Activated CD8-positive, alpha-beta memory T cell treated with anti-CD3 and anti-CD28 coated beads, Interleukin-2, amount 50 U/mL, for 48 hours (primary cell): ENCODE measurements at places on chromosomes 3 and 15.

- DNase-seq, result no peak
These were observed 85.6 kb downstream of the MYLK start for GRCh38 chr3:123798550-123798949.

DNA sequence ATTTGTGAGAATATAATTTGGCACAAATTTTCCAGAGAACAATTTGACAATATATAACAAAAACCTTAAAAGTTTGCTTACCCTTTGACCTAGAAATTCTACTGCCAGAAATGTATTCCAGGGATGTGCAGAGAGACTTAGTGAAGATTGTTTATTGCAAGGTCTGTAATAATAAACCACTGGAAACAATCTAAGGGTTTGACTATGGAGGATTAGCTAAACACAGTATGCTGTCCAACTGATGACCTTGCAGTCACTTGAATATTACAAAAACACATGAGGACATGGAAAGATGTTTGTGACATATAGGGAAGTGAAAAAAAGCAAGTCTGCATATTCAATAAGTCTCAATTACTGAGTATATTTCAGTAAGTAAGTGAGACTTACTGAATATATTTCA, 48.1 kb upstream of the CDV3 start:
- no peak for DNase-seq

DNA sequence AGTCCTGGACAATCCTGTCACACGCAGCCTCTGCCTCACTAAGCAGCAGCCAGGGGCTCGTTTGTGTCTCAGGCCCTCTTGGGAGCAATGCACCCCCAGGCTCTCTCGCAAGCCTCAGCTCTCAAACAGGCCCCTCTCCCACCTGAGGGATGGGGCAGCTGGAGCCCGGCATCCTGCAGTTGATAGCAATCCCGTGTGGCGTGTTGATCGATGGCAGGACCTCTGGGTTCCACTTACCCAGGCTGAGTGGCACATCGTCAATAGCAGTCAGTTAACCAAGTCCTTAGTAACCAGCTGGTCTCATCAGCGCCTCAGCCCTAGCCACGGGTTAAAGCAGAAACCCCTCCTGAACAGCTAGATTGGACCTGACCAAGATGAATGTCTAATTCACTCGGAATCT, 36.5 kb upstream of the PLXNA1 start:
- no peak for DNase-seq

DNA sequence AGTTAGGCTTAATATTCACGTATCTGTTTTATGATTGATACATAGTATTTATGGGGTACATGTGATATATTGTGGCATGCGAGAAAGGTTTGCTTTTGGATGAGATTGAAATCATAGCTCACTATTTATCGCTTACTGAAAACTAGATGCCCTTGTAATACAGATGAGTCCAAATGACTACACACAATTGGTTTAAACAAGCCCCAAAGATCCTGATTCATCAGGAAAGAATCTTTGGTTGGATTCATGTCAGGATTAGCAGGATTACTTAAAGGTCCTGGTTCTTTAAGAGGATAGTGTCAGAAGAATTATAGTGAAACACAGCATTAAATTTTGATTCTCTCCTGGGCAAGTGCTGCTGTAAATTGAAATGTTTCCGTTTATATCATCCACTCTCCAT, 18.6 kb upstream of the AADAC start:
- DNase-seq, result no peak

GRCh38 chr15:28907338-28907960, 21.7 kb downstream of the APBA2 start:
- DNase-seq, result no peak

GRCh38 chr3:195823999-195824398, 12.3 kb upstream of the MUC4 start:
- DNase-seq, result no peak
